H1 (cell line): ENCODE measurements at places on chromosomes 12 and 14. TPM values are rescaled to one million over a fixed set of nuclear protein-coding genes. Genes with fewer than 3 reads are reported as not detected.

GRCh38 chr14:78593949-78594348, 423.8 kb downstream of the NRXN3 start:
- DNase-seq: no peak

DNA sequence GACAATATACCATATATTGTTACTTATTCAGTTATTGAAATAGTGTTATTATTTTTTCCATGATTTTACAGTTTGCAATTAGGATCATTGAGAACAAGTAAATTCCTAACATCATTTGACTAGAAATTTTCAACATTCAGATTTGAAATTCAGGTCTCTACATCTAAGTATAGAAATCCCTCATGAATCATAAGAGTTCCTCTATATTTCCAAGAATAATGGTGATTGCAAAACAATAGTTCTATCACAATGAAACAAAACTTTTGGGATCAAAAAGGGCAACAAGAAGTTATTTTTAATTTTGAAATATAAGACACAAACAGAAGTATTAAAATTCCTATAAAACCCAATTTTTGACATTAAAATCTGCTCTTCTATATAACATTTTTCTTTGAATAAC, 10.8 kb downstream of the CLEC1A start:
- DNase-seq: no peak

DNA sequence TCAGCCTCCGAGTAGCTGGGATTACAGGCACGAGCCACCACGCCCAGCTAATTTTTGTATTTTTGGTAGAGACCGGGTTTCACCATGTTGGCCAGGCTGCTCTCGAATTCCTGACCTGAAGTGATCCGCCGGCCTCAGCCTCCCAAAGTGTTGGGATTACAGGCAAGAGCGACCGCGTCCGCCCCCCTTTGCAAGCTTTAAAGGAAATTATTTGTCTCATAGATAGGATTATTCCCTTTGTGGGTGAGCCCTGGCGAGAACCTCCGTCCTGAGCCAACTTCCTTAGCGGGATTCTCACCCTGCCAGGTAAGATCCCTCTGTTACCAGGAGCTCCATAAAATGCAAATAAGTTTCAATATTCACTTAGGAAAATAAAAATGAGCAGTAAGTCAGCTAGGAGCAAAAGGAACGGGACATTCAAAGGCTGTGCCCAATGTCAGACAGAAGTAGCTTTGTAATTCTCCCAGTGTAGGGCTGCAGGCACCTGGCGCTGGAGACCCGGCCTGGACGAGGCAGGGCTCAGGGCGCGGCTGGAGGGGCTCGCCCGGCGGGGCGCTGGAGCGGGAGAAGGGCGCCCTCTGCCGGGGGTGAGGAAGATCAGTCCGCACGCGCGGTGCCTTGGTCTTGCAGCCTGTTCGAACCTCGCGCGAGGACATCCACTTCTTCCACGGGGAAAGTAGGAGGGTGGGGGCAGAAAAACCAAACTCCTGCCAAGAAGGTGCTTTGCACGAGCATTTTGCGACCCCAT, 47.2 kb upstream of the PLXNC1 start:
- peak; percentile 36 for DNase-seq

GRCh38 chr14:72892103-72892878, 1.6 kb downstream of the DPF3 start:
- DNase-seq: no peak

GRCh38 chr12:121501946-121502345, 78.9 kb downstream of the KDM2B start:
- DNase-seq: no peak

DNA sequence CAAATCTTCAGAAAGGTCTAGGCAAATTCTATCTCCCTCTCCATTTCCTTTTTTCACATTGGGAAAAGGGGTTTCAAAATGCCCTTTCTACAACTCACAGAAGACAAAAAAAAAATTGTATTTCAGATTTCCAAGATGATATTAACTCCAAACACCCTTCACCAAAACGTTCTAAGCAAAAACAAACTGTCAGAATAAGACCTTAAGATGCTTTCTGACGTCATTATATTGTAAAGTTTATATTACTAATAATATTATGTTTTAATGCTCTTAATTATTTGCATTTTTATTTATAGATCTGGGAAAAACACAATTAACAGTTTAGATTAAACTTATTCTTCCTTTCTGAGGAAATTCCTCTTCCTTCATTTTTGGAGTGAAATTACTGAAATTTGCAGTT, 624.2 kb downstream of the GALC start:
- no peak for DNase-seq

DNA sequence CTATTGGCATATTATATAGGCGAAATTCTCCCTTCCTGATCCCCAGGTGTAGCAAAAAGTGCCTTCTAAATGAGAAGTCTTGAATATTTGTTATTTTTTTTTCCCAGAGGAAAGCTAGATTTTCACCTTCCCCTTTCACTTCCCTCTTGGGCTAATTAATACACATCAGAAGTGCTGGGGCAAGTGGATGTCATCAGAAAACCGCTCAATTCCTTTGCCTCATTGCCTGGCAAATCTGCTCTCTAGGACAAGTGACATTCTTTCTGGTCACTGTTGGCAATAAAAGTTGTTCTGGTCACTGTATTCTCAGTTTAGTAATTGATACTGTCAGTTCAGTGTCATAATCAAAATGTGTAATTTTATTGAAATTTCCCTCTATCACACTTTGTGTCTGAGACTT, 174.5 kb downstream of the ETNK1 start:
- DNase-seq: no peak

DNA sequence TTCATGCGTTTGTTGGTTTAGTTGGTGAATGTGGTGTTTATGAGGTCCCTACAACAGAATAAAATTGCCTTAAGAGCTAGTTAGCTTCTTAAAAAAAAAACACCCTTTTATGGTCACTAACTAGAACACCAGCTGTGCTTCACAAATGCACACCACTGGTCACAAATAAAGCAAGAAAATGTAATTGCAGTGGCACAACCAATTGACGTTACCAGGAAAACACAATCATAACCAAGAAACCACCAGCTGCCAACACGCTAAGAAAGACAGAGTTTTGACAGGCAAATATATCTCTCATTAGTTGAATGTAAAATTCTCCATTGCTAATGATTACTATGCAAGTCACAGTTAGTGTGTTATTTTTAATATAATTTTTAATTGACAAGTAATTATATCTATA, 389.9 kb downstream of the ADAMTS20 start:
- DNase-seq: no peak

GRCh38 chr12:18250313-18250916, 10.9 kb upstream of the PIK3C2G start:
- DNase-seq: no peak

GRCh38 chr12:80593766-80594165, 113.7 kb upstream of the MYF6 start:
- DNase-seq: no peak

GRCh38 chr14:39005044-39005880, 97.8 kb downstream of the SEC23A start:
- DNase-seq: no peak

DNA sequence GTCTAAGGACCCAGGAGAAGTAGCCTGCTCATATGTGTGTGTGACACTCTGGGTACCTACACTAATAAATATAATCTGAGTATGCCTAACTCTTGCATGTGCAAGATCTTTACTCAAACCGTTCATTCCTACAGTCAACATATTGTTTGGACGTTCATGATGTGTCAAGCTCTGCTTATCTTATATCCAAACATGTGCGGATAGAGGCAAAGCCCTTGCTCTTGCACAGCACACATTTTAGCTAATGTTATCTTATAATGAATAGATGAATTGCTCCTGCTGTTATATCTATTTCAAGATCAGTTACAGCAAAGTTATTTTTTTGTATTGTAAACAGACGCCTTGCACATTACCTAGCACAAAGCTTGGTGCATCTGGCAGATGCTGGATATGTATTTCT, 228.4 kb upstream of the FLRT2 start:
- DNase-seq: no peak

- no peak for DNase-seq
These were observed 50.0 kb upstream of the GPATCH2L start for GRCh38 chr14:76101391-76102379.

GRCh38 chr12:107129315-107129930, 36.1 kb upstream of the CRY1 start:
- no peak for DNase-seq

DNA sequence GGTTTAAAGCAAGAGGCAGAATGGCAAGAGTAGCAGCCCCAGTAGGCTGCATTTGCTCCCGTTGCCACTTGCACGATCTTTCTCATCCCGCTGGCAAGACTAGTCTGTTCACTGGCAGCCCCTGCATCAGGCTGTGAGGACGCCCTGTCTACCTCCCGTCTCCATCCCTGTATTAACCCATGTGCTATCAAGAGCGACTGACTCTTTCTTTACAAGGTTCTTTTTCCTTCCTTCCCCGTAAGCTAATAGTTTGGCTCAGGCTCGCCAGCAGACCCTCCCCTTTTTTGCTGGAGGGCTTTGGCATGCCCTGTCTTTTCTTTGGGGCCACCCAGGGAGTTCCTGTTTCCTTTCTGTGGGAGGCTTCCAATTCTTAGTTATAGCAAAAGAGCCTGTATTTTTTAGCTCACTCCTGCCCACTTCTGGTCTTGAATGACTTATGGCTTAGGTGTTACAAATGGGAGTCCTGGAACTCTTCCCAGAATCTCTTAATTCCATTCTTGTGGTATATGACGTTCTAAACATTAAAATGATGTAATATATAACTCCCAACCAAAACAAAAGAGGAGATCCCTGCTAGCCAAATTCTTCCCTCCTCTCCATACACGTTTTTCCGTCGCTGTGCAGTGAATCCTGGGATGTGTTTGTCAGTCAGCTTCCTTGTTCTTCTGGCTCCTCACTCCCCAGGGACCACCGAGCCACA, 149.0 kb downstream of the PRKCH start:
- no peak for DNase-seq

DNA sequence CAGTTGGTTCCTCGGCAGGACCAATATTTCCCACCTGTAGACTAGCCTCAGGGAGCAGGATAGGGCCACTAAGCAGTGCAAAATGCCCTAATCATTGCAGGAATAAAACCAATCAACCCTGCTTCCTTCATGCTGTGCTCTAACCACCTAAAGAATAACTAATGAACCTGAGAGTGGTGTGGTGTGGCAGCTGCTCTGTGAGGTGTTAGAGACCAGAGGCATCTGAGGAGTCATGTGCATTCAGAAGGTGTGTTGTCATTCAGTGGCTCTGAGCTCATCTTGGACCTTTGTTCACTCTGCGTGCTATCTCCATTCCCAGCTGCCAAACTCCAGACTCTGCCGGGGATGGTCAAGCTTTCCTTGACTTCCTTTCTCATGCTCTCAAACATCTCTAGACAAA, 136.7 kb upstream of the EGLN3 start:
- DNase-seq: no peak

- DNase-seq: no peak
These were observed 32.6 kb upstream of the PLEKHG3 start for GRCh38 chr14:64671591-64671990.

DNA sequence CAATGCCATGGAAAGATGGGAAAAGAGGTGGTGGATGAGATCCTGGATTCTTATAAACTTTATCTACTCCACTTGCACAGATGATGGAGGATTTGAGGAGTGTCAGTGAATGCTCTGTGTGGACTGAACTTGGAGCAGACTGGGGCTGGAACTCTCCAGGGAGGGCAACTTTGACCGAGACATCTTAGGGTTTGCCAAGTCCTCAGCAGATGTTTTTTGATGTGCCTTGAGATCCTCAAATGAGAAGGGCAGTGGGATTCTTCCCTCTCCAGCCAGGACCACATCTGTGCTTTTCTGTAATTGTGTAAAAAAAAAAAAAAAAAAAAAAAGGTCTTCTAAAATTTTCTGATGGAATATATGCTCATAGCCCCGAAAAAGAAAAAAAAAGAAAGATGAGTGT, 23.0 kb upstream of the MYL2 start:
- no peak for DNase-seq

DNA sequence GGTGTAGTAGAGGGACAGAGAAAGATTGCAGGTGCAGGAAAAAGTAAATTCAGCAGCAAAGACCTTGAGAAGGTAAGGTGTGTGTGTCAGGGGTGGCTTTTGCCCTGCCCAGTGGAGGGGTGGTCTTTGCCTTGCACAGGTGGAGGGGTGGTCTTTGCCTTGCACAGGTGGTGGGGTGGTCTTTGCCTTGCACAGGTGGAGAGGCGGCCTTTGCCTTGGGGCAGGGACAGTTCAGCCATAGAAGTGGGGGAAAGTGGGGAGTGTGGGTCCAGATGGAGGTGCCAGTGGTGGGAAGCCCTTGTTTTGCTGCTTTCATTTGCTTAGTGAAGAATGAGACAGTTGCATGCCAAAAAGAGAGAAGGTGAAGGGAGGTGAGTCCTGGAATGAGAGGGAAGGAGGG, 65.7 kb downstream of the PRMT8 start:
- no peak for DNase-seq

GRCh38 chr12:44716711-44717110, 159.4 kb downstream of the NELL2 start:
- DNase-seq: no peak

GRCh38 chr14:106308839-106309389, 782.5 kb downstream of the TMEM121 start:
- DNase-seq: peak; percentile 63

GRCh38 chr12:26806556-26806955, 26.4 kb downstream of the ITPR2 start:
- no peak for DNase-seq

DNA sequence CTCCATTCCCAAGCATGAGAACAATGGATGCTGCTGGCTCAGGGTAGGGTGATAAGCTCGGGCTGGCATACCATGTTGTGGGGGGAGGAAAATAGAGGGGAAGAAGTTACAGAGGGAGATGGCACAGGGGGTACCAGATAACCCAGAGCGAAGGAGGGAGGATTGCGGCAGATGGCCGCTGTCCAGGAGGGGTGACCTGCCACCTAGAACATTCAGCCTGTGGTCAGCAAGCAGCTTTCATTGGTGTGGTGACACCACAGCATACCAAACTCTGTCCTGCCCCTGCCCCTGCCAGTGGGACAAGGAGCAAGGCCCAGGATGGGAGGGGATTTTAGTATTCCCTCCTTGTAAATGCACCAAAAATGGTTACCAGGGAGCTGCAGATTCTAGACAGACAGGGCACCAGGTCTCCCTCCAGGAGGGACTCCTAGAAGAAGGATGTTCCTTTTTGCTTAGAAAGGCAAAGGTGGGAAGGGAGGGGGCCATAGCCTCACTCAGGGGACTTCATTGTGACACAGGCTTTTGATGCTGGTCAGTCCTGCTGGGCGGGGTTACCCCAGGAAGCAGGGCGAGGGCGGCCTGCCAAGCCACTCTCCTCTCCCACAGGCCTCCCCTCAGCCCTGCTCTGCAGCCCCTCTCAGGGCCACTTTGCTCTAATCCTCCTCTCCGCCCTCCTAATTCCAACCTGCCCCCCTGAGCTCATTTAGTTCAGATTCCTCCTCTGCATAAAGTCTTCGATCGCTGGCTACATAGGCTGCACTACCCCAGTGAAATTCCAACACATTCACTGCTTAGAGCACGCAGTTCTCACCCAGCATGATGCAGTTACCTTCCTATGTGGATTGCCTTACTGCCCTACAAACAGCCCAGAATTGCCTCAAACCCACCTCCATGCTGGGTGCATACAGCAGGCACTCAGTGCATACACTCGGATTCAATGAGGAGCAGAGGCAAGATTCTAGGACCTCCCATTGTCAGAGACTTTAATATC, 36.0 kb upstream of the PLEKHG6 start:
- DNase-seq: no peak

VSIG10 gene
- total RNA-seq: 93.6 and 96.8 TPM in 2 replicates

ZDHHC22 gene
- total RNA-seq: 55.2 and 59.3 TPM in 2 replicates

PRB2 gene
- total RNA-seq: not detected in 2 replicates

SPIC gene
- total RNA-seq: not detected in 2 replicates

OTOGL gene
- total RNA-seq: 0.17 and 0.31 TPM in 2 replicates
